Activated CD8-positive, alpha-beta memory T cell treated with anti-CD3 and anti-CD28 coated beads, Interleukin-2, amount 10 ng/mL, durations not matched to agents 7 days and 5 days (primary cell): ENCODE measurements at places on chromosomes 6 and 20. TPM values are rescaled to one million over a fixed set of nuclear protein-coding genes. Genes with fewer than 3 reads are reported as not detected.

Gene HLA-DOA
- 16.7 TPM for total RNA-seq

Gene RGS19
- 119 TPM for total RNA-seq

- no peaks in the 10 kb centered on the region for H3K4me1 ChIP-seq
- no peak for DNase-seq
- no peak overlapping the region for H3K4me3 ChIP-seq
- peaks cover 56% of the 10 kb centered on the region for H3K36me3 ChIP-seq
- no peaks in the 10 kb centered on the region for H3K27me3 ChIP-seq
These were observed 75.1 kb downstream of the IRAK1BP1 start for GRCh38 chr6:78942446-78942845.

DNA sequence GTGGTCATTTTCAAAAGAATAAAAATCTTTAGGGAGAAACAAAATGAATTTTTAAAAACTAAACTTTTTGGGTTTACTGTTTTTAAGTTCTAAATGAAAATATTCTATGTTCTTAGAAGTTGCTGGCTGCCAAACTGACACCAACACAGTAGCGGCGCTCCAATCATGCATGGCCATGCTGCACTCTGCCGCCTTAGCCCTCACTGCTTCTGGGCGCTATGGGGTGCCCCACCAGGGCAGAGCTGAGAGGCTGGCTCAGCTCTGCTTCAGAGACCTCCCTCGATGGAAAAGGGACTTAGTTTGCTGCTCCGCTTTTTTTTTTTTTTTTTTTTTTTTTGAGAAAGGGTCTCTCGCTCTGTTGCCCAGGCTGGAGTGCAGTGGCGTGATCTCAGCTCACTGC is 20.9 kb downstream of the EZR start:
- no peak overlapping the region for H3K27ac ChIP-seq
- H3K27me3 ChIP-seq: no peaks in the 10 kb centered on the region
- peaks cover 85% of the 10 kb centered on the region for H3K4me1 ChIP-seq
- H3K36me3 ChIP-seq: peaks cover 38% of the 10 kb centered on the region

Gene ANKRD66
- total RNA-seq: not detected

Gene SDCBP2
- total RNA-seq: 4.3 TPM

GRCh38 chr6:122381494-122382265 is 17.8 kb upstream of the HSF2 start:
- peaks cover 16% of the 10 kb centered on the region for H3K27me3 ChIP-seq
- H3K4me3 ChIP-seq: no peak overlapping the region
- H3K36me3 ChIP-seq: no peaks in the 10 kb centered on the region
- H3K4me1 ChIP-seq: peaks cover 3% of the 10 kb centered on the region

- no peak overlapping the region for H3K27ac ChIP-seq
- no peak overlapping the region for H3K4me3 ChIP-seq
- no peaks in the 10 kb centered on the region for H3K4me1 ChIP-seq
- H3K27me3 ChIP-seq: peaks cover 3% of the 10 kb centered on the region
- H3K36me3 ChIP-seq: no peaks in the 10 kb centered on the region
These were observed 63.2 kb downstream of the BANF2 start for GRCh38 chr20:17762873-17763557.

- H3K36me3 ChIP-seq: peaks cover 4% of the 10 kb centered on the region
- H3K27ac ChIP-seq: peak within 1 kb of the TSS; percentile 88
- peak; percentile 46 for DNase-seq
- peak within 1 kb of the TSS; percentile 74 for H3K4me3 ChIP-seq
- H3K27me3 ChIP-seq: no peaks in the 10 kb centered on the region
These were observed at the start of gene TMEM244 for GRCh38 chr6:129860908-129861665. Gene TMEM244, minus strand, starts transcription at chr6:129861315. Its CDS starts 127 bp downstream, at chr6:129861188.

- no peak overlapping the region for H3K27ac ChIP-seq
- peak; percentile 14 for DNase-seq
- no peaks in the 10 kb centered on the region for H3K27me3 ChIP-seq
- H3K4me3 ChIP-seq: no peak overlapping the region
- H3K4me1 ChIP-seq: peaks cover 10% of the 10 kb centered on the region
- H3K36me3 ChIP-seq: no peaks in the 10 kb centered on the region
These were observed 94.6 kb downstream of the TIAM2 start for GRCh38 chr6:155089746-155090145.

GRCh38 chr6:156953127-156953478 is 175.9 kb downstream of the ARID1B start:
- no peaks in the 10 kb centered on the region for H3K27me3 ChIP-seq
- DNase-seq: no peak
- H3K4me3 ChIP-seq: no peak overlapping the region
- H3K36me3 ChIP-seq: no peaks in the 10 kb centered on the region
- H3K4me1 ChIP-seq: peaks cover 31% of the 10 kb centered on the region

DNA sequence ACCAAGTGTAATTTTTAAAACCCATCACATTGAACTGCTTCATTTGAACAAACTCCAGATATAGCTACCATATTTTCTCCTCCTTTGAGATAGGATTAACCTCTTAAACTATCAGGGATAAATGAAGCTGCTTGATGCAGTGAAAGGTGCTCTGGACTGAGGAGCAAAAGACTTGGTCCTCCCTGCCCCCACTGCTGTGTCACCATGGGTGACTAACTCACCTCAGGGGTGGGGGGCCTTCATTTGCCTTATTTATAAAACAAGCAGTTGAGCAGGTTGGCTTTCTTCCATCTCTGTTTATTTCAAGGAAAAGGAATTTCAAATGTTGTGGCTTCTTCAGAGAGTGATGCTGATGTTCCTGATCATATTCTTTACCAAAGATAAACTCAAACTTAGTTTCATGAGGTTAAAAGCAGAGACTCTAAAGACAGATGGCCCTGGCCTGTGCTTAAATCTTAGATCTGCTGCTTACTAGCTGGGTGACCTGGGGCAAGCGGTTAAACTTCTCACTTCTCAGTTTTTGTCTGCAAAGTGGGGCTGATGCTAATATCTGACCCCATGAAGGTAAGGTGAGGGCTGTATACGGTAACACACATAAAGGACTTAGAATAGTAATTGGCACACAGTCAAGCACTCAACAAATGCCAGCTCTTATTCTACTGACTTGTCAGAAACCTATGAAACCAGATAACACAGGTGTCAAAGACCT is 50.5 kb downstream of the FHL5 start:
- H3K27ac ChIP-seq: no peak overlapping the region
- no peak overlapping the region for H3K4me3 ChIP-seq
- H3K27me3 ChIP-seq: peaks cover 9% of the 10 kb centered on the region
- no peaks in the 10 kb centered on the region for H3K4me1 ChIP-seq

Gene TP53TG5
- total RNA-seq: not detected

Gene CTAGE9
- total RNA-seq: not detected

GRCh38 chr6:18101873-18102272 is 20.6 kb downstream of the NHLRC1 start:
- peaks cover 1% of the 10 kb centered on the region for H3K36me3 ChIP-seq
- DNase-seq: no peak
- peaks cover 48% of the 10 kb centered on the region for H3K27me3 ChIP-seq

DNA sequence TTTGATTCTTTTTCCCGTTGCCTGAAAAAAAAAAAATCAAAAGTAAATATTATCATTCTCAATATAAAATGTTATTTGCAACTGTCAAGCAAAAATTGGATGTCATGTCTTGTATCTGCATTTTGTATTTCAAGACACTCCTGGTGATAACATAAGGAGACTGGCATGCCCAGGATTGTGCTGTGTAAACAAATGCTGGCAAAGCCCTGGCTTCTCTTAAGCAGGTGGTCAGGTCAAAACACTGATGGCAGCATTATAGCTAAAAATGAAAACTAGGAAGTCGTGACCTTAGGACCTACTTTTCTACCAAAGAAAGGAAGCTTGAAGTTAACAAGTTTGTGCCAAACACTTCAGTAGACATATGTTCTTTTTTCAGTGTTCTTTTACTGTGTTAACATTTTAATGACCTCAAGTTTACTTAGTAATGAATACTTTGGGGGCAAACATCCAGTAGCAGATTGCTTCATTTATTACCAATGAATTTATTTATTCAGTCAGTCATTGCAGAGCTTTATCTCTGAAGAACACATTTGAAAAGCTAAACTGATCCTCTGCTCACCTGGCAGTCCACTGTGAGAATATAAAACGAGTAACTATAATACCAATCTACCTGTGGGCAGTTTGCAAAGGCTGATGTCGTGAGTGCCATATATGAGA is 243.1 kb upstream of the FLRT3 start:
- no peak overlapping the region for H3K27ac ChIP-seq
- no peaks in the 10 kb centered on the region for H3K4me1 ChIP-seq
- H3K4me3 ChIP-seq: no peak overlapping the region
- no peak for DNase-seq
- H3K36me3 ChIP-seq: no peaks in the 10 kb centered on the region

Gene SOBP
- 0.70 TPM for total RNA-seq

Gene MATN4
- total RNA-seq: 2.2 TPM

GRCh38 chr20:13271977-13272975 is 51.2 kb downstream of the ISM1 start:
- no peak overlapping the region for H3K27ac ChIP-seq
- peaks cover 11% of the 10 kb centered on the region for H3K27me3 ChIP-seq
- H3K4me1 ChIP-seq: no peaks in the 10 kb centered on the region
- no peaks in the 10 kb centered on the region for H3K36me3 ChIP-seq

DNA sequence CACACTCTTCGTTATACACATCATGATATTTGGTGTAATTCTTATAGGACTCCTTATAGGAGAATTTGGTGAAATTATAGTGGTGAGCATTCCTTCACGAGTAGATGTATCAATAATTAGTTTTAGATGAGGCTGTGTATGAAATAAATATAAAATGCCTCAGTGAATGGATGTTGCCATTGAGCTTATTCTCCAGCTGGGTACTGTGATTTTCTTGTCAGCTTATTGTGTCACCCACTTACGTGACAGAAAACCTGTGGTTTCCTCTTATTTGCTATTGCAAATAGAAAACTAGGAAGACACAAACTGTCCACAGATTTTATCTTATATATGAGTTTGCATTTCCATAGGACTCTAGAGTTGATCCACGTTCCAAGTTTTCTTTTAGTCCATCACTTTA is 439.9 kb upstream of the RNF217 start:
- H3K4me3 ChIP-seq: no peak overlapping the region
- H3K4me1 ChIP-seq: no peaks in the 10 kb centered on the region
- no peak for DNase-seq

DNA sequence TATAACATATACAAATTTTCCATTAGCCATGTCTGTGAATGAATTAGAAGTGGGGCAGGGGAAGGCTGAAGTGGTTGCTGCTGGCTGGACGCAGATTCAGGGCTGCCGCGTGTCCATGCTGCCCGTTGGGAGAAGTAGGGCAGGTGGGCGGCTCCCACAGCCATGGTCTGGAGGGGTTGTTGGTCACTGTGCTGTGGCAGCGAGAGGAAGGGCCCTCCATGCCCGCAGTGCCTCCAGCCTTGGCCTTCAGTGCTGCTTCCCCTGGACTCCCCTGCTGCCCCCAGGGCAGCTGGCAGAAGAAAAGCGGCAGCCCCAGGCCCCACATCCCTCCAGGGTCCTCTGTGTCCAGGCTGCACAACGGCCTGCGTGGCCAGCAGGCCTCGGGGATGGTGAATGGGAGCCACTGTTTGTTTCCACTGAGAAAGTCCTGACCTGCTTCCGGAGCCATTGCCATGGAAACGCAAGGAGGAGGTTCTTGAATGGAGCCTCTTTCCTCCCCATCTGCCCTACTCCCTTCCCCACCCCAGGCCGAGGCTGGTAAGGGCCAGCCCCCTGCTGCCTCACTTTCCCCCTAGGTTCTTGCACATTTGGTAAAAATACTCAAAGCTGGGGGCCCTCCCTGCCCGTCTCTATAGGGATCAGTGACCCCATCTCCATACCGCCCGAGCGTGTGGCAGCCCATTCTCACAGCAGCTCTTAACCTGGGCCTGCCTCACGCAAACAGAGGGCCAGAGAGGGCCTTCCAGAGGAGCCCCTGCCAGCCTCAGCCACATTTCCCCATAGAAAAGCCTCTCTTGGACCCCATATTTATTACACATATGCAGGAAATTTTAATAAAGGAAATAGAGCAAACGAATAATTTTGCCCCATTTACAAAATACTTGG is 113.3 kb downstream of the SASH1 start:
- no peak overlapping the region for H3K27ac ChIP-seq
- H3K4me1 ChIP-seq: peaks cover 5% of the 10 kb centered on the region
- H3K4me3 ChIP-seq: no peak overlapping the region

GRCh38 chr6:142395768-142396231 is 94.0 kb downstream of the ADGRG6 start:
- DNase-seq: no peak
- peaks cover 55% of the 10 kb centered on the region for H3K27me3 ChIP-seq
- no peak overlapping the region for H3K4me3 ChIP-seq
- H3K36me3 ChIP-seq: no peaks in the 10 kb centered on the region
- peaks cover 13% of the 10 kb centered on the region for H3K4me1 ChIP-seq

Gene CENPB
- total RNA-seq: 76.5 TPM

DNA sequence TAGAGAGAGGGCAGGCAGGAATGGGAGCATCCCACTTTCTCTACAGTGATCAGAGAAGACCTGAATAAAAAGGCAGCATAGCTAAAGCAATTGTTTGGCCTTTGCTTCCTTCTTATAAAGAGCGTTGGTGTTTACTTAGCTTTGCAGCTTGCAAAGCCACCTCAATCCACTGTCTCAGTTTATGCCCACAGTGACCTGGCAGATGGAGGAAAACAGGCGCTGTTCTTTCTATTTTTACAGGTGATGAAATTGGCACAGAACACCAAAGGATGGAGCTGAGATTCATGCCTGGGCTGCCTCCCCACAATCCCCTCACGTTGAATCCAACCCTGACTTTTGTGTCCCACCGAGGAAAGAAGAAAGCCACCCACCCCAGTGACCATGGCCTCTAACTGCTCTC is 130.5 kb downstream of the TTLL2 start:
- no peaks in the 10 kb centered on the region for H3K4me1 ChIP-seq
- H3K36me3 ChIP-seq: no peaks in the 10 kb centered on the region
- peaks cover 15% of the 10 kb centered on the region for H3K27me3 ChIP-seq
- no peak overlapping the region for H3K27ac ChIP-seq

GRCh38 chr20:48069596-48069995 is 284.3 kb upstream of the SULF2 start:
- H3K4me3 ChIP-seq: no peak overlapping the region
- no peaks in the 10 kb centered on the region for H3K4me1 ChIP-seq
- no peak for DNase-seq
- peaks cover 13% of the 10 kb centered on the region for H3K27me3 ChIP-seq
- no peak overlapping the region for H3K27ac ChIP-seq
- H3K36me3 ChIP-seq: no peaks in the 10 kb centered on the region

DNA sequence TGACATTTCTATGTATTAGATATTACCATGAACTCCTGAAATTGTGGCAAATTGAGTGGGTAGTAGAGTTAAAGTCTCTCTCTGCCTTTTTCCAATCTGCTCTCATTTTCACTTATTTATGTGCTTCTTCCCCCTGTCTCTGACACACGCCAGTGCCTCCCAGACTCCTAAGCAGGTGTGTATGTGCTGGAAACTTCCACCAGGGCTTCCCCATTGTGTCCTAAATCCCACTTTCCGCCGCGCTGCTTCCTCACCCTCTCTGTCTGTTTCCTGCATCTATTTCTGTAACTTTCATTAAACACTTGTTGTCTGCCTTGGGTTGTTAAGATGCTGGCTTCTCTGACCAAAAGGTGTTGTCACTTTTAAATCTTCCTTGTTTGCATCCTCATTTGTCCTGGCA is 97.6 kb upstream of the HDGFL1 start:
- H3K27me3 ChIP-seq: no peaks in the 10 kb centered on the region
- no peaks in the 10 kb centered on the region for H3K4me1 ChIP-seq
- H3K27ac ChIP-seq: no peak overlapping the region
- DNase-seq: no peak
- no peak overlapping the region for H3K4me3 ChIP-seq
- no peaks in the 10 kb centered on the region for H3K36me3 ChIP-seq
